CD4-positive, alpha-beta T cell treated with Interleukin-15 for 1 hour (primary cell): ENCODE measurements at places on chromosomes 13 and 19.

- peak; percentile 25 for DNase-seq
These were observed 599 bp downstream of the ZNF331 start for GRCh38 chr19:53538378-53539109.

- DNase-seq, result no peak
These were observed 244.2 kb downstream of the UQCRFS1 start for GRCh38 chr19:28968721-28969120.

DNA sequence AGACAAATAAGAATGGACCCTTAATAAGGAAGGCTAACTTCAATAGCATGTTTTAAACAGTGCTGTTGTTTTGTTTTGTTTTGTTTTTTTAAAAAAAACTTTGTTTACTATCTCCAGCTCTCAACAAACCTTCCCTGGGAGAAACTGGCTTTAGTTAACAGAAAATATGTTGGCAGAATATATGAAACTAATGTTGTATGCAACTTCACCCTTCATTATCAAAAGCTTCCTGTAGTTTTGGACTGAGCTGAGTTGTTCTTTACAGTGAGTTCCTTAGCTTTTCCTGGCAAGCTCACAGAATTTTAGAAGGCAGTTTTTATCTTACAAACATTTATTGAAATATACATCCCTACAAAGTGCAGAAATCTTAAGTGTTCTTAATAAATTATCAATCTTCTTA, 2480.7 kb upstream of the PCDH20 start:
- DNase-seq, result no peak

- DNase-seq, result no peak
These were observed 60.0 kb upstream of the LRCH1 start for GRCh38 chr13:46492946-46493345.

DNA sequence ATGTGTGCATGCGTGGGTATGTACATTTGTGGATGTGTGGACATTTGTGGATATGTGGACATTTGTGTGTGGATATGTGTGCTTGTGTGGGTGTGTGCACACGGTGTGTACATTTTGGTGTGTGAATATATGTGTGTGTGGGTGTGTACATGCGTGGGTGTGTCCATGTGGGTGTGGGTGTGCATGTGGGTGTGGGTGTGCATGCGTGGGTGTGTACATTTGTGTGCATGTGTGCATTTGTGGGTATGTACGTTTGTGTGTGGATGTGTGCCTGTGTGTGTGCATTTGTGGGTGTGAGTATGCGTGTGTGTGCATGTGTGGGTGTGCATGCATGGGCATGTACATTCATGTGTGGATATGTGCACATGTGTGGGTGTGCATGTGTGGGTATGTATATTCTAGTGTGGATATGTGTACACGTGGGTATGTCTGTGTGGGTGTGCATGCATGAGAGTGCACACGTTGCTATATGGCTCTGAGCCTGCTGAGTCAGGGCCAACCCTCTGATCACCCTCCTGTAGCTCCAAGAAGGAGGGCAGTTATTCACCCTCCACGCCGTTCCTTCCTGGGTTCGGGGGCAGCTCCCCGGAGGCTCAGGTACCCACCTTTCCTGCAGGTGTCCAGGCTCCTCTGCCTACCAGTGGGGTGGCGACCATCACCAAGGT, 20.3 kb downstream of the COMP start:
- no peak for DNase-seq

DNA sequence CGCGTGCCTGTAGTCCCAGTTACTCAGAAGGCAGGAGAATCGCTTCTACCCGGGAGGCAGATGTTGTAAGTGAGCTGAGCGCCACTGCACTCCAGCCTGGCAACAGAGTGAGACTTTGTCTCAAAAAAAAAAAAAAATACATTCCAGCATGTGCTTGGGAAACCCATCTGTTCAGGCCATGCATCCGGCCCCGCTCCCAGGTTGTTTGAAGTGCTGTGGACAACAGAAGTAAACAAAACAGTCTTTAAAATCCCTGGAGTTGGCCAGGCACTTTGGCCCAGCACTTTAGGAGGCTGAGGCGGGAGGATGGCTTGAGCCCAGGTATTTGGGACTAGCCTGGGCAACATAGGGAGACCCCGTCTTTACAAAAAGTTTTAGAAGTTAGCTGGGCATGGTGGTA, 3.2 kb upstream of the PTPRS start:
- DNase-seq, result no peak

DNA sequence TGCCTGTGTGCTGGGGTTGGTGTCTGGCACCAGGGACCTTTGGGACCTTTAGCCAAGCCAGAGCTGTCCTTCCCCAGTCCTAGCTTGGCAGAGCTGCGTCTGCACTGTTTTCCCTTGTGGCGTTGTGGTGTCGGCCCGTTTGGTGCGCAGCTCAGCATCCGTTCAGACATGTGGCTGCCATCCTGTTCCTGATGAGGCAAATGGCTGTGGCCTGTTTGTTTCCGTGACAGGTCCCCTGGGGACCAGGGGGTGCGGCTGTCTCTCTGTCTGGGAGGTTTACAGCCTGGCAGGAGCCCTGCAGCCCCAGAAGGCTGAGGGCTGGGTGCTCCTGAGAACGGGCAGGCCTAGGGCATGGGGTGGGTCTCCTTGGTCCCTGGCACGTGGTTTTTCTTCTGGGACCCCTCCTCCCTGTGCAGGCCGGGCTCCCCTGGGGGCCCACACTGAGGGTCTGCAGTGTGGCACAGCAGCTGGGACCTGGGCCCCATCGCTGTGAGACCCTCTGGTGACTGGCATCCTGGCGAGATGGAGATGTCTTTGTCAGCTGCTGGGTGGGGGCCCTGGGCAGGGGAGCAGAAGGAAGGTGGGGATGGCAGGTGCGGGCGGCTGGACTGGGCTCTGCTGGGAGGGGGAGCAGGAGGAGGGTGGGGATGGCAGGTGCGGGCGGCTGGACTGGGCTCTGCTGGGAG, 4.0 kb downstream of the SPPL2B start:
- peak; percentile 87 for DNase-seq

- peak; percentile 93 for DNase-seq
These were observed 8.9 kb downstream of the ISYNA1 start for GRCh38 chr19:18428787-18429674.

DNA sequence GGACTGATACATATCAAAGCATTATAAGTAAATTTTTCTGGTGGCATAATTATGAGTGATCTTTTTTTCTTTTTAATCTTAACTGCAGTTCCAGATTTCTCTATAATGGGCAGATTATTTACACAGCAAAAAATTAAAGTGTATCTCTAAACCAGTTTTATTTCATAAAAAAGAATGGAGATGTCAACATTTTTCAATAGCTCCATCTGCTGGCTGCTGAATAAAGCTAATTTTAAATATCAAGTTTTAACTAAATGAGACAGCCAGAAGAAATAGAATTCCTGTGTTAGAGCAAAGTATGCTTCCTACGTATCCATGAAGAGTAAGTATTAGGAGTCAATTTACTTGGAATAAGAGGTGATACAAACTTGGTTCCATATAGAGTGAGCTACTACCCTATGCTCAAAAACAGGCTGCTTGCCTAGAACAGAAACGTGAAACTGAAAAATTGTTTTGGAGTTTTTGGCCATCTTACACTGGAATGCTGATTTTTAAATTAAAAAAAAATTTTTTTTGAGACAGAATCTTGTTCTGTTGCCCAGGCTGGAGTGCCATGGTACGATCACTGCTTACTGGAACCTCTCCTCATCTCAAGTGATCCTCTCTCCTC, 5.0 kb upstream of the PDS5B start:
- DNase-seq, result no peak

- no peak for DNase-seq
These were observed 29.0 kb upstream of the RNF17 start for GRCh38 chr13:24734950-24735349.

GRCh38 chr13:22031702-22032286, 360.9 kb downstream of the FGF9 start:
- DNase-seq, result no peak

DNA sequence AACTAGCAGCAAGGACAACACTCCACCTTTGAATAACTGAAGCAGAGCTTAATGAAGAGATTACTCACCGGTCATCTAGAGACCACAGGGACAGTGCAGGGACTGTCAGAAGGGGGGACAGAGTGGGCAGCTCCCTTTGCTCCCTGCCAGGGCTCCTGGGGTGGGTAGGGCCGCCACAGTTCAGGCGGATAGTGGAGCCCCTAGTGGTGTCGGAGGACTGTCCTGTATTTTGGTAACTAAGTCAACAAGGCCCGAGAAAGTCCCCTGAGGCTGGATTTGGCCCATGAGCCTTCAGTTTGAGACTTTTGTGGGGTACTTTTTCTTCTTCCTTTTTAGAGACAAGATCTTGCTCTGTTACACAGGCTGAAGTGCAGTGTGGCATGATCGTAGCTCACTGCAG, 44.6 kb downstream of the GJA3 start:
- no peak for DNase-seq

GRCh38 chr13:94534166-94534565, 54.7 kb upstream of the DCT start:
- DNase-seq, result no peak

GRCh38 chr13:50585674-50586413, 257.6 kb downstream of the DLEU7 start:
- DNase-seq, result no peak

DNA sequence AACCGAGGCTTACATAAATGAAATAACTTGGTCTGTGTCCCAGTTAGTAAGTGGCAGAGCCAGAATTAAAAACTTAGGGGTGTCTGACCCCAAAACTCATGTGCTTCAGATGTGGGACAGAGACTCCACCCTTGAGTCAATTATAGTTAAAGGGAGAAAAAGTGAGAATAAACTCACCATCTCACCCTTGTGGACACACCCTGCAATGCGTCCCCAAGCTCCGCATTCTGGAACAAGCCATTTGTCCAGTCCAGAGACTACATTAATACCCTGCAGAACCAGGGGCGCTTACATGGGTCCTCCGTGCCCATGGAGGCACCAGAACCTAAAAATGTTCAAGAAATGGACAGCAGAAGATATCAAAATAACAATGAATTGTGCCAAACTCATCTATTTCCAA, 207.0 kb upstream of the ZNF507 start:
- no peak for DNase-seq

- no peak for DNase-seq
These were observed 203.9 kb upstream of the IRS2 start for GRCh38 chr13:109990296-109990695.

DNA sequence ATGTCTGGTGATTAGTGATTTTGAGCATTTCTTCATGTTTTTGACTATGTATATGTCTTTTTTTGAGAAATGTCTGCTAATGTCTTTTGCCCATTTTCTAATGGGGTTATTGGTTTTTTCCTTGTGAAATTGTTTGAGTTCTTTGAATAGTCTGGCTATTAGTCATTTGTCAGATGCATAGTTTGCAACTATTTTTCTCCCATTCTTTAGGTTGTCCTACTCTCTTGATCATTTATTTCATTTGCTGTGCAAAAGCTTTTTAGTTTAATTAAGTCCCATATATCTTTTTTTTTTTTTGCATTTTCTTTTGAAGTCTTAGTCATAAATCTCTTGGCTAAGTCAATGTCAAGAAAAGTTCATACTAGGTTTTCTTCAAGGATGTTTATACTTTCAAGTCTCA, 449.8 kb downstream of the DACH1 start:
- DNase-seq, result no peak

GRCh38 chr19:13995017-13995728, 10.9 kb downstream of the RFX1 start:
- DNase-seq, result no peak

- no peak for DNase-seq
These were observed 21.2 kb downstream of the LNX2 start for GRCh38 chr13:27599096-27599495.

GRCh38 chr13:40064154-40065097, 409.0 kb downstream of the COG6 start:
- no peak for DNase-seq

DNA sequence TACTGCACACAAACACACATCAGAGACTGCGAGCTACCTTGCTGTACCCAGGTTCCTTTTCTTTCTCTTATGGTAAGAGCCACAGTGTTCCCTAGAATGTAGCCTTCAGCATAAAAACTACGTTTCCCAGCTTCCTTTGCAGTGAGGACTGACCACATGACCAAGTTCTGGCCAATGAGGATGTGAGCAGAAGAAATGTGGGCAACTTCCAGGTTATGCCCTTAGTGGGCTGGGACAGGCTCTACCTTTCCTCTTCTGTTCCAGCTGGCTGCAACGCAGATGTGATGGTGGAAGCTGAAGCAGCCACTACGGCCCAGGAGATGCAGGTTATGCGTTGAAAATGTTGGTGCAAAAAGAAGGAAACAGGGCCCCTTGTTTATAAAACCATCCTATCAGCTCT, 27.5 kb downstream of the VRK3 start:
- DNase-seq, result peak; percentile 33

DNA sequence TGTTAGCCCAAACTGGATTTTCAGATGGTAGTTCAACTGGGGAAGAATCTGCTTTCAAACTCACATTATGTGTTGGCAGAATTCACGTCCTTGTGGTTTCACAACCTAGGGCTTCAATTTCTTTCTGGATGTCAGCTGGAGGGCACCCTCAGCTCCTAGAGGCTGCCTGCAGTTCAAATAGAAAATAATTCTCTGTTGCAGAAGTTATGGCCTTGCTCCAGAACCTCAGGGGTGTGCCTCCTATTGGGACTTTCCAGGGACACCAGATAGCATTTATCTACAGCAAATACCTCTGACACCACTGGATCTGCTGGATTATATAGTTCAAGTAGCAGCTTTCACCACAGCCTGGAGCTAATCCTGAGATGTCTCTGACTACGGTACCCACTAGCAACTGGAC, 11.8 kb upstream of the RB1 start:
- DNase-seq, result no peak

- no peak for DNase-seq
These were observed 229.2 kb upstream of the ARGLU1 start for GRCh38 chr13:106797081-106797640.

GRCh38 chr13:26228096-26228495, 6.0 kb upstream of the RNF6 start:
- no peak for DNase-seq

DNA sequence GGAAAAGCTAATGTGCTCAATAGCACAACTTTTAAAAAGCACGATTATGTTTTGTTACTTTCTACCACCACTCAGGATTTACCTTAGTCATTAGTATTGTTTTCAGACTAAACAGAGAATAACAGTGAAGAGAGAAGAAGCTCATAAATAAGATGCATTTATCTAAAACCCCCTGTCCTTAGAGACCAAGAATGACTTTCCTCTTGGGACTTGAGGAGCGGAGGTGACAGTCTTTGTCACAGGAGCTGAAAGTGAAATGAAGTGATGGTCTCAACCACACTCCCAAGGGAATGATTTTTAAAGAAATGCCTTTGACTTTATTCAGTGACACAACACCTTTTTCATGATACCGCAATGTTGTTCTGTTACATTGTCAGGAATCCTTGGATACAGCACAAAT, 190.6 kb upstream of the NBEA start:
- DNase-seq, result no peak

- peak; percentile 85 for DNase-seq
These were observed 11.5 kb upstream of the CCDC97 start for GRCh38 chr19:41298348-41298964.

GRCh38 chr13:88586263-88586662, 915.1 kb downstream of the SLITRK5 start:
- no peak for DNase-seq

DNA sequence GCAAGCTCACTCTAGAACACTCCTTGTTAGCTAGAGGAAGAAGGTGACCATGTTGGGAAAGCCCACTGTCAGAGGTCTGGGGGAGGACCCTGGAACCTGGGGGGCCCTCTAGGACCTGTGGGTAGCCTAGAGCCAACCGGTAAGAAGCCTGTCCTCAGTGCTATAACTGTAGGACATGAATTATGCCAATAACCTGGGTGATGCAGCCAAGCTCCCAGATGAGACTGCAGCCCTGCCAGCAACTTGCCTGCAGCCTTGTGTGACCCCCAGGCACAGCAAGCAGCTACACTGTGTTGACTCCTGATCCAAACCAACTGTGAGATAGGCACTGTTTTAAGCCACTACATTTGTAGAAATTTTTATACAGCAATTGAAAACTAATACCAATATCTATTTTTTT, 122.3 kb downstream of the MIPEP start:
- no peak for DNase-seq
